Left ventricle myocardium inferior (tissue), 1 donor: ENCODE measurements at places on chromosomes 2 and 18.

DNA sequence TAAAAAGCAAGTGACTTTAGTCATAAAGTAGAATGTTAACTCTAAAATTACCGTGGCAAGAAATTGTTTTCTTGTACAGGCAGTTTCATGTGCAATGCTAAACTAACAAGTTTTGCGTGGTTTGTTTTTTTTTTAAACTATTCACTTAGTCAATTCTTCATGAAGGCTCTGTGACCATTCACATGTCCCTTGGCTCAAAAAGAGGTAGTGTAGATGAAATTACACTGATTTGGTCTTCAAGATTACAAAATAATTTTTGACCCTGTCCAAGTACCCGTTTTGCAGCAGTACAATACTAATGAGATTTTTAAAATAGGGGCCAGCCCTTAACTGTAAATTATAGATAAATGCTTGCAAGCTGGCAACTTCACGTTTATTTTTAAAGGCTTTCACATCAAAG is 1.3 kb downstream of the TMEM131 start:
- no peaks in the 10 kb centered on the region for H3K27me3 ChIP-seq
- H3K4me1 ChIP-seq: peaks cover 63% of the 10 kb centered on the region
- peak overlapping the region; percentile 95 for H3K4me3 ChIP-seq

DNA sequence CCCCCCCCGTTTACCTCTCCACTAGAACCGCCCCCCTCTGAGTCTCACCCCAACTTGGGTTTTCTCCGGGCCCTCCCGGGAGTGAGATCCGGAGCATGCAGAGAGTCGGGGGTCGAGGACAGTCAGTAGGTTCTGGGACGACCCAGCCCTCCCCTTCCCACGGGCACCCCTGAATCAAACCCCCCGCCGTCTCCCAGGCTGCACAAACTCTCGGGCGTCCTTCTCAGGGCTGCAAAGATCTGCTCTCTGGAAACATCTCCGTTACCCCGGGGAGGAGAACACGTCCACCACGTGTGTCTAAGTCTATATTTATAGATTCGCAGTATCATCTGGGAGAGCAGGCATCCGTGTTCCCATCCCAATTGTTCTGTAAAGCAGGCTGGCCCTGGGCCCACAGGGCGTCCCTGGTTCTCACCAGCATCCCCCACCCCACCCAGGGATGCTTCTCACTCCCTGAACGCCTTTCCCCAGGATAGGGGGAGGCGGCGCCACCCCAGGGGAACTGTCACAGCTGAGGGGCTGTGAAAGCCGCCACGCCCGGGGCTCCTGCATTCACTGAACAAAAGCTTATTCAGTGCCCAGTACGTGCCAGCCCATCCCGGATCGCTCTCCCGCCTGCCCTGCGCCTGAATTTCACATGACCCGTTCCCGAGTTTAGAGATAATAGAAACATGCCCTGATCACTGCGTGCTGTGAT is 765 bp upstream of the DIPK1C start:
- DNase-seq: peak; percentile 74
- H3K36me3 ChIP-seq: no peaks in the 10 kb centered on the region
- peaks cover 23% of the 10 kb centered on the region for H3K27me3 ChIP-seq
- H3K27ac ChIP-seq: peak overlapping the region; percentile 94
- peak overlapping the region; percentile 82 for H3K4me3 ChIP-seq

GRCh38 chr2:235852526-235852920 is 315.7 kb downstream of the GBX2 start:
- peaks cover 8% of the 10 kb centered on the region for H3K4me1 ChIP-seq
- no peaks in the 10 kb centered on the region for H3K27me3 ChIP-seq

DNA sequence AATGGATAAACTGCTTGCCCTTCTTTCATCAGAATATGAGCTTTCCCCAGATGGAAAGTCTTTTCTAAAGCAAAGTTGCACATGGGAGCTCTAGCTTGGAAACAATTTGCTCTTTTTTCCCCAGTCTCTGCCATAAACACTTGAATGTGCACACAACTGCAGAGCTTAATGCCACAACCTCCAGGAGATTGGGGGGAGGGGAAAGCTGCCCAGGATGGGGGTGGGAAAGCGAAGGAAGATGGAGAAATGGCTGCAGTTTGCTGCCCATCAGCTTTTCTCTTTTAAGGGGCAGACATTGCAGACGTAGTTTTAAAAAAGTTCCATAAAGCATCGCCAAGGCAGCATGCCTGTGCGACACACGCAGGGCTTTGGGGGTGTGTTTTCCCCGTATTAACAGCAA is 1.5 kb downstream of the ACKR3 start:
- no peaks in the 10 kb centered on the region for H3K27me3 ChIP-seq
- DNase-seq: no peak
- peak overlapping the region; percentile 77 for H3K4me3 ChIP-seq
- peak overlapping the region; percentile 99 for H3K27ac ChIP-seq

DNA sequence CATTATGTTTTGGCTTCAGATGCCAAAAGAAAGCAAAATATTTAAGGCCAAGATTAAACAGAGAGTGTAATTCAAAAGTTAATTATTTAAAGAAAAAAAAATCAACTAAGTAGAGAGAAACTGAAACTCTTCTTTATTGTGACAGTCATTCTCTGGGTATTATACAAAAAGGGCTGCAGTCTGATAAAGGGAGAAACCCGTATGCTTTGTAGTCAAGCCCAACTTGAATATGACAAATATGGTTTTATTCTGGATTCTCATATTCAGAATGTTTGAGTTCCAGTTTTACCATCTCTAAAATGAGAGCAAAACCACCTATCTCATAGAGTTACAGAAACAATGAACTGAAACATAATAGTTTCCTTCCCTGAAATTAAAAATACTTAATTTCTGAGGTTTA is 8.2 kb downstream of the CDH2 start:
- H3K27ac ChIP-seq: peak overlapping the region; percentile 94
- H3K4me1 ChIP-seq: peaks cover 48% of the 10 kb centered on the region
- no peaks in the 10 kb centered on the region for H3K36me3 ChIP-seq
- DNase-seq: no peak

GRCh38 chr2:14750433-14750832 is 117.9 kb downstream of the LRATD1 start:
- no peak for DNase-seq
- H3K4me3 ChIP-seq: no peak overlapping the region
- H3K27me3 ChIP-seq: peaks cover 8% of the 10 kb centered on the region
- H3K27ac ChIP-seq: no peak overlapping the region

GRCh38 chr2:46411245-46411641 is 68.1 kb upstream of the TMEM247 start:
- no peak overlapping the region for H3K27ac ChIP-seq
- no peak overlapping the region for H3K4me3 ChIP-seq
- H3K36me3 ChIP-seq: no peaks in the 10 kb centered on the region
- no peaks in the 10 kb centered on the region for H3K27me3 ChIP-seq
- peaks cover 23% of the 10 kb centered on the region for H3K4me1 ChIP-seq
- DNase-seq: no peak

- H3K36me3 ChIP-seq: no peaks in the 10 kb centered on the region
- no peaks in the 10 kb centered on the region for H3K4me1 ChIP-seq
- no peak for DNase-seq
- no peak overlapping the region for H3K27ac ChIP-seq
- peaks cover 27% of the 10 kb centered on the region for H3K27me3 ChIP-seq
- no peak overlapping the region for H3K4me3 ChIP-seq
Observed at GRCh38 chr18:76673281-76674185, 148.8 kb upstream of the ZNF236 start.

DNA sequence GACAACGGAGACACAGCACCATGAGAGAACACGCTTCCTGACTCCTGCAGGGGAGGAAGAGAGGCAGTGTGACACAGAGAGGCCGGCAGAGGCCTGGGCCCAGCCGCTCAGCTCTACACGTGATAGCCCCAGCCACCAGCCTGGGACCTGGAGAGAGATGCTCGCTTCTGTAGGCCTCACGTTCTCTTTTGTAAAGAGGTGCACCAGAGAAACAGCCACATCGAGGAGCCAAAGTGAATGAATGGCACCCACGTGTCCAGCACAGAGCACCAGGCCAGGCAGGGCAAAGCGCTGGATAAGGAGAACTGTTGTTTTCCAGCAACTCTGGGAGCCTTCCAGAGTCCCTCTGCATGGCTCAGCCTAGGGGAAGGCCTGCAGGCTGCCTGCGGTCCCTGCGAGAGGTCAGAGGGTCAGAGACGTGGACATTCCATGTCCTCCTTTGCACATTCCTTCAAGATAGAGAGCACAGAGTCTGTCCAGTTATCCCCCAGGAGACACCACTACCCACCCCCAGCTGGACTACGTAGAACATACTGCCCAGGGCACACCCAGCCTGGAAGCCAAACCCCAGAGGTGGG is 14.2 kb downstream of the LIMS2 start:
- peak overlapping the region; percentile 99 for H3K27ac ChIP-seq
- peaks cover 34% of the 10 kb centered on the region for H3K36me3 ChIP-seq
- no peak for DNase-seq
- H3K4me3 ChIP-seq: peak overlapping the region; percentile 28
- peaks cover 97% of the 10 kb centered on the region for H3K4me1 ChIP-seq
